Ascending aorta (tissue), 2 donors: ENCODE measurements at places on chromosomes 3 and 15.
A peak's percentile ranks its signal among the peaks of the same experiment; 100 is the strongest.

- no peak for DNase-seq
Measured at GRCh38 chr15:49035825-49036224, 10.4 kb downstream of the SECISBP2L start.

DNA sequence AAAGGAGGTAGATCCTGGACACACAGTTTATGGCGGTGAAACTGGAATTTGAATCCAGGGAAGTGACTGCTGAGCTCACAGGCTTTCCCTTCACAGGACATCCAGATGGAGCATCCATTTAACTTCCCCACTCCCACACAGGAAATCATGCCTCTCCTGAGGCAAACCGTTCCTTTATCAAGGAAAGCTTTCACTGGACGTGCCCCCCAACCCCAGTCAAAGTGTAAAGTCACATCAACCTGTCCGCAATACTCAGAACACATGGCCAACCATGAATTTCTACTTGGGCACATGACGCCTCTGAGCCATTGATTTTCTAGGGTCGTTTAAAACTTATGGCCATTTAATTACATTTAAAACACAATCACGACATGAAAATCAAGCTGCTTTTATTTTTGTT is 2.9 kb downstream of the PCOLCE2 start:
- DNase-seq, result no peak

- DNase-seq, result no peak
Measured at GRCh38 chr15:42547918-42548248, 710 bp downstream of the LRRC57 start.

GRCh38 chr3:173502983-173503568 is 105.5 kb downstream of the NLGN1 start:
- no peak for DNase-seq

DNA sequence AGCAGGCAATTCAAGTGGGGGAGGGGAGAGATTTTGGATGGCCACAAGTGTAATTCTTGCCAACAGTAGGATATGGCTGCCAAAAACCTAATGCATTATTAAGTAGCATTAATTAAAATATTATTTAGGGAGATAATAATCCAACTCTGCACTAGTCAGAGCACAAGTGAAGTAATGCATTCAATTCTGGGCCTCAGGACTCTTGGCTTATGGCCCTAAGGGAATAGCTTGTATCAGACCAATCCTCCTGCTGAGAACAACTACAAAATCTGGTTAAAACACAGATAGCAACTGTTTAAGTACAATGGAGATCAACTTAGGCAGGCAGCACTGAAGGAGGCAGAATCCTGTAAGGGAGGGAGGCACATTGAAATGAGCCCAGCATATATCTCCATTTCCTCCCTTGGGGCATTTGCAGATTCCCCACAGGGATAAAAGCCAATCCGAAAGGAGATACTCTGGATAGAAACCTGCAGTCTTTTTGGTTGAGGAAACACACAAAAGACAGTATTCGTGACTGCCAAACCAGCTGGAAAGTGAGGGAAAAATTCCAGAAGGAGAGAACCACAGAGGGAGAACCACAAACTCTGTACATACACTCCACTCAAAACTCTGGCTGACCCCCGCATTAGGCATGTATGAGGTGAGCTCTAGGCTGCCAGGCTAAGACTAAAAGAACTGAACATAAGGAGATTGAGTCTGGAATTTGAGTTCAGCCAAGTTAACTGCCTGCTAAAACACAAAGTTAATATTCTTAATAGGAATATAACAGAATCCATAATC is 57.4 kb downstream of the ETFA start:
- DNase-seq, result no peak

GRCh38 chr3:157428853-157429252 is 7.8 kb upstream of the PTX3 start:
- DNase-seq, result no peak

DNA sequence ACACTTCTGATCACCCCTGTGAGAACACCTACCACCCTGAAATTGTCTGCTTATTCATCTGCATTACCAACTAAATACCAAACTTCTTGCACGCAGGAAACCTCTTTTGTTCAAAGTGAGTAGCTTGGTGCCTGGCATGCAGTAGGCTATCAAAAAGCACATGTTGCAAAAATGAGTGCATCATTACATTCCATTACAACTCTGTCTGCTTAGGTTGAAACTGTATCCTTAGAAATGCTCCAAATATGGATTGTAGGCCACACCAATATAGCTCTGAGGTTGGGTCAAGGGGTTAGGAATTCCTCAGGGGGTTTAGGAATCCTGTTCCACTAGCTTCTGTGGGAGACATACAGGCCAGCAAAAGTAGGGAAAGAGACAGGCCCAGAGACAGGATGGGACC is 107.2 kb downstream of the THRB start:
- no peak for DNase-seq

- DNase-seq, result no peak
Measured at GRCh38 chr3:61030469-61031035, 220.7 kb downstream of the FHIT start.

DNA sequence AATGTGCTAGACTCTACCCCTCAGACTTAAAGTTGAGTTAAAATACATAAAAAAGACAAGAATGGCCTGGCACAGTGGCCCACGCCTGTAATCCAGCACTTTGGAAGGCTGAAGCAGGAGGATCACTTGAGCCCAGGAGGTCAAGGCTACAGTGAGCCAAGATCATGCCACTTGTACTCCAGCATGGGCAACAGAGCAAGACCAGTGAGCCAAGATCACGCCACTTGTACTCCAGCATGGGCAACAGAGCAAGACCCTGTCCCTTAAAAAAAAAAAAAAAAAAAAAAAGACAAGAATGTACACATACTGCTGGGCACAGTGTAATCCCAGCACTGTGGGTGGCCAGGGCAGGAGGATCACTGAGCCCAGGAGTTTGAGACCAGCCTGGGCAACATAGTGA is 17.4 kb downstream of the DIS3L start:
- no peak for DNase-seq

- DNase-seq, result no peak
Measured at GRCh38 chr3:117052395-117052794, 342.8 kb downstream of the TUSC7 start.

GRCh38 chr15:70308735-70309434 is 211.2 kb upstream of the TLE3 start:
- DNase-seq, result no peak

DNA sequence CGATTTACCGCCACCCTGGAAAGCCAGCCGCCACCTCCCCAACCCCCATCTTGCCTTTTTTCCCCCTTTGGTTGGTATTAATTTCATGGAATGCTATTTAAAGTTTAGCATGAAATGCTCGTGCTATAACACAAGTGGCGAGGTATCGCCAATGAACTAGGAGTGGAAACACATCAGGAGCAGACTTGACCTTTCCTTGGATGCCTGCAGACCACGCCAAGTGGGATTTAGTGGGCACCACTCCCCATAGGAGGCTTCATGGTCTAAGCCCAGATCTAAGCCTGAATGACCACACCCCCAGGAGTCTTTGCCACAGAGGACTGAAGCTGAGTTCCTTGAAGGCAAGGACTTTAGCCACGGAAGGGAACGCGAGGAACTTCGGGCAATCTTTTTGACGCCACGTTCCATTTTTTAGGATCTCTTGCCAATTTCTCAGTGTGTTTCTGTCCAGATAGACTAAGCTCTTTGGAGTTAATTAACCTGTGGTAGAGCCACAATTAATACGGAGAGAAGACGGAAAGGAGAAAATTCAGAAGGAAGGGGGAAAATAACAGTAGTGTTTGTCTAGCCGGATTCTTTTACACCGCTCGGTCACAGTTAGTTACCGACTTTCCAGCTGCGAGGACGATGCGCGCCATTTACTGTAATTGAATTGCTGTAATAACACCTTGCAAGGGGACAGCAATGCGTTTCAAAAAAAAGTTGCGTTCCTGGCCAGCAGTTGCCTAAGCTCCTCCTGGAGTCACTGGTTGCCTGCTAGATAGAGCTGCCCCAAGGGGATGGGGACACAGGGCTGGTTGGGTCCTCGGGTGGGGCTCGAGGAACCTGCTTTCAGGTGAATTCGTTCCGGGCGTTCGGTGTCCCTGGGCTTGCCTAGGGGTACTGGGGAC is 37.1 kb downstream of the NR2F2 start:
- no peak for DNase-seq

DNA sequence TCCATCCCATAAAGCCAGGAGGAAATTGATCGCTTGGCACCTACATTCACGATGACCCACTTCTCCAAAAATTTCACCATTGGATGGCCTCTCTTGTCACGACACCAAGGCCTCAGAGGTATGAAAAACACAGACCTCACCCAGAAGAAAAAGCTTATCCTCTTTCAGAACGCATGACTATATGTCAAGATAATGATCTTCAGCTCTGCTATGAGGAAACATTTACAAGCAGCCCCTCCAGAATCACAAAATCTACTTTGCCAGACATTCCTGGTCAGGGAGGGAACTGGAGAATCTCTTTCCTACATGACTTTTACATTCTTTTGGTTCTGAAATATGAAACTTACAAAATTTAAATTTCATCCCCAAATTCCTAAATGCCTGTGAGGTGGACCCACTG is 122.7 kb downstream of the WNT5A start:
- no peak for DNase-seq

- DNase-seq, result no peak
Measured at GRCh38 chr3:32841867-32842470, 24.2 kb downstream of the TRIM71 start.

DNA sequence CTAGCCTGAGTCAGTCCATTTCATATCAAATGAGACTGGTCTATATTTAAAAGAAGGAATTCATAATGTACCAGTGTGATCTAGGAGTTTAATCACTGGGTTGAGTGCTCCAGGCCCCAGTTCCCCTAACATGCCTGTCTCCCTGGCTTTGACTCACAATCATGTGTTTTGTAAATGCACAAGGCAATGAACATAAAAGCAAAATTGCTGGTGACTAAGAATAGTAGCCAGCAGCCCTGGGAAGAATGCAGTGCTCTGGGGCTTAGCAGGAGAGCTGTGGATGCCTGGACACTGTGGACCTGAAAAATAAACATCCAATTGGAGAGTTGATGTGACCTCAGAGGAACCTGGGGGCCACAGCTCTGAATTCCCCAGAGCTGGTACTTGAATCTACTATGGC is 50.3 kb downstream of the SYNPR start:
- no peak for DNase-seq

DNA sequence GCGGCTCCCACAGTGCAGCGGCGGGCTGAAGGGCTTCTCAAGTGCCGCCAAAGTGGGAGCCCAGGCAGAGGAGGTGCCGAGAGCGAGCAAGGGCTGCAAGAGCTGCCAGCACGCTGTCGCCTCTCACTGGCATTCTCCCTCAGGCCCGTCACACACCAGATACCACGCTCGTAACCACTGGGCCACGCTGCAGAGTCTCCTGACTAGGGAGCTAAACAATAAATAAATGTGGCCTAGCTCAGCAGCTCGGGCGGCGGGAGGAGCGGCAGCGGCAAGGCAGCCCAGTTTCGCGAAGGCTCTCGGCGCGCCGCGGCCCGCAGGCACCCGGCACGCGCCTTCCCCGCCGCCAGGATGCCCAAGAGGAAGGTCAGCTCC is 55.9 kb upstream of the FAM174B start:
- DNase-seq, result no peak

DNA sequence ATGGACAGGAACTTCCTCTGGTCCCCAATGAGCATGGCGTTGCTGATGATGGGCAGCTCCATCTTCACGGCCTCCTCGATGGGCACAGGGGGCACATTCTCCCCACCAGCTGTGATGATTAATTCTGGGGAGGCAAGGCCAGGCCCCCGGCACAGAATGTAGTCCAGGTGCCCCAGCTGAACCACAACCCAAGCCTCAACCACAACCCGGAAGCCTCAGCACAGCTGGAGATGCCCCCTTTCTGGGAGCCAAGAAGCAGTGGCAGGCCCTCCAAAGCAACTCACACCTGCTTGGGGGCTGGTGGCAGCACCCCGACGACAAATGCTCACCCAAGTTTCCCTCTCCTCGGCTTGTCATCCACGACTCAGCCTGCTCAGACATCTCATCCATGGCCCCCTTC is 25.2 kb downstream of the IDH3A start:
- no peak for DNase-seq

DNA sequence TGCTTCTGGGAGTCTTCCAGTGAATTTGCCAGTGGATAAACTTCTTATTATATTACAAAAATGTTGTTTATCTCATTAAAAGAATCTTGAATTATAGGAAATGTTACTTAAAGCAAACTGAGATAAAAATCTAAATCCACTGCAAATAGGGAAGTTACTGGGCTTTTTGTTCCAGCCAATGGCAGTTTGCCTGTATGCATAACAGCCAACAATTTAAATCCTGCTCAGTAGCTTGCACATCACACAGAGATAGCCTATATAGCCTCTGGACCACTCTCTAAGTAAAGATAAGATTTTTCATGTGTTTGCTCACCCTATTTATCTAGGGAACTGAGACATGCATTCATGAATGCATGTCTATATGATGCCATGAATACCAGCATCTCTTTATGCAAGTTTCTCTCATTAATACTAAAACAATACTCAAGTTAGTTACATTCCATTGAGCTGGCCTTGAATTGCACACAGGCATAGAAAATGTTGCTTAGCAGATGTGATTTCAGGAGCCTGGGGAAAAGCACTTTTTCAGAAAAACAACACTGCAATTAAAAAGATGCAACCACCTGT is 92.1 kb upstream of the GPR149 start:
- no peak for DNase-seq

DNA sequence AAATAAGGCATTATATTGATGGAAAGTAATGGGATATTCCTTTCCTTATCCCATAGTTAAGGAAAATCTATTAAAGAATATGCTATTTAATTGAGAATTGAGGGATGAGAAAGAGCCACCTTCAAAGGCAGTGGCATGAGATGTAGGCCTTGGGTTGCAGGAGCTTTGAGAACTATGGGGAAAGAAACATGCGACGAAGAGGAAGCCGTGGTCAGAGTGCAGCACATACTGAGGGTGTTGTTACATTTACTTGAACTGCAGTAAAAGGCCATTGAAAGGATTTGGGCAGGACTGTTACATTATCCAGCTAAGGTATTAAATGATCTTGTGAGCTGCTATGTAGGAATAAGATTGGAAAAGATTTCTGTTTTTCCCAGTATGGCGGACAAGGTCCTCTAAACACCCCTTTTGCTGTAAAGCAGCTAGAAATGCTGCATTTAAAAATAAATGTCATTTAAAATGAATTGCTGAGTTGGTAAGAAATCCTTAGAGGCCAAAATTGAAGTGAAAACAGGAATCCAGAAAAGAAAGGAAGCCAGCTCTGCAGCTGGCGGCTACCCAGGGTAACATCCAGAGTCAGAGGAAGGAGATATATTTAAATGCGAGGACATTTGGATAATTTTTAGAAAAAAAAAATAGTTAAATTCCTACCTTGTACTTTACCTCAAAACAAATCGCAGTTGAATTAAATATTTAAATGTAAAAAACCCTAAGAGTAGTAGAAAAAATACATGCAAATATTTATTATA is 61.7 kb downstream of the IL1RAP start:
- no peak for DNase-seq

- DNase-seq, result peak; percentile 82
Measured at GRCh38 chr15:23397779-23398178, 43.2 kb downstream of the GOLGA8S start.

GRCh38 chr3:197881970-197882338 is 68.0 kb upstream of the RPL35A start:
- DNase-seq, result no peak

- DNase-seq, result no peak
Measured at GRCh38 chr3:143288944-143289343, 169.4 kb downstream of the CHST2 start.
